ENCODE measurements at places on chromosomes 6 and 20.

- no peak for DNase-seq
These were observed 281.5 kb downstream of the TSHZ2 start for GRCh38 chr20:53253668-53254067.

- no peak for DNase-seq
These were observed 184.8 kb upstream of the ECI2 start for GRCh38 chr6:4319981-4320683.

GRCh38 chr6:15504581-15505350 lies 158.1 kb downstream of the DTNBP1 start:
- no peak for DNase-seq

GRCh38 chr20:42945234-42945994 lies 244.3 kb downstream of the PTPRT start:
- DNase-seq = no peak

DNA sequence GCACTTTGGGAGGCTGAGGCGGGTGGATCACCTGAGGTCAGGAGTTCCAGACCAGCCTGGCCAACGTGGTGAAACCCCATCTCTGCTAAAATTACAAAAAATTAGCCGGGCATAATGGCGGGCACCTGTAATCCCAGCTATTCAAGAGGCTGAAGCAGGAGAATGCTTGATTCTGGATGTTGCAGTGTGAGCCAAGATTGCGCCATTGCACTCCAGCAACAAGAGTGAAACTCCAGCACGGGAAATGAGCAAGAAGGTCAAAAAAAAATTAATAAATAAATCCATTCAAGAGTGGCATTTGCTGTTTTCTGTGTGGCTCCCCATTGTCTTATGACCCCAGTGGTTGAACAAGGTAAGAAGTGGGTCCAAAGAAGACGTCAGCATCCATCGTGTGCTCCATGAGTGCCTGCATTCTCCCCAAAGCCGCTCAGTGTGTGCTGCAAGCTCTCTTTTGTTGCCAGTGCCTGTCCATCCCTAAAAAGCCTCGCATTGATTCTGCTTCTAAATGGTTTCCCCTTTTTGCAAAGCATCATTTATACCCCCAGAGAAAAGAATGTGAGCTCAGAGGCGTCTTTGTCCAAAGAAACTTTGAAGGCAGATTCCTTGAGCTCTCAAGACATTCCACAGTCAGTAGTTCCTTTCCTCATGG lies 38.8 kb upstream of the MAP3K4 start:
- DNase-seq = no peak

DNA sequence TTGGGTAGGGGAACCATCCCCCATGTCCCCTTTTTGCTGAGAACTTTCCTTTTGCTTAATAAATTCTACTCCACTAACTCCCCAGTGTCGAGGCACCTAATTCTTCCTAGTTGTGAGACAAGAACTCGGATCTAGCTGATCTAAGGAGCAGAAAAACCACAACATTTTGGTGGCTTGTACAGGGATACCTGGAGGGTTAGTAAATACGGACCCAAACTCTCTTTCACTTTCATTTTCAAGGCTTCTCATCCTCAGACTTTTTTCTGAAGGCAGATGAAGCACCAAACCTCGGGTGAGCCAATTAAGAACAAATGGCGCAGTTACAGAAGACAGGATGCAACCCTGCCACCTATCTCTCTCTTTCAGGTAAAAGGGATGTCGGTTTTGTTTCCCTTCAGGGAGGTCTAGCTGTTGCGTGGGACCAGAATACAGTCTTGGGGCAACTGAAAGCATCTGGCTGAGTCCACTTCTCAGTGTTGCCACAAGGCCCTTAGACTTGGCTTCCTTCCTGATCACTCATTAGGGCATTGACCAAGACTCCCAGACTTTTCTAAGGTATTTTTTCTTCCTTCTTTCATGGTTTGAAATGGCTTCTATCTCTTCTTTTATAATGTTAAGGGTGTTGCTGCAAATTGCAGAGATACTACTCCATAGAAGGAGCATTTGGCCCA lies 11.1 kb upstream of the HTR1B start:
- no peak for DNase-seq

- no peak for DNase-seq
These were observed 50.0 kb upstream of the PLCG1 start for GRCh38 chr20:41087325-41087685.

DNA sequence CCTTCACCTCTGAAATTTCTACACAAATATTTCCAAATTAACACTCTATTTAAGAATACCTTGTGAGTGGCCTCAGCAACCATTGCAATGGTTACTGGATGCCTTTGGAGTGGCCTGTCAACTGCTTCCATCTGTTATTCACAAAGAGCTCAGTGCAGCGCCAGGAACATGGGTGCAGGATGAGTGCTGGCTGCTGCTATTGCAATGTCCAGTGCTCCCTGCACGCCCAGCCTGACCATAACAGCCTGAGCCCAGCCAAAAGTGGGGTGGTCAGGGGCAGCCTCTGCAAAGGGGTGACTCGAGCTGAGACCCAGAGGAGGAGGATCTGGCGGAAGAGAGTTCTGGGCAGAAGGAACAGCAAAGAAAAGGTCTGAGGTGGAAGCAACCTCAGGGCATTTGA lies 18.4 kb downstream of the CASS4 start:
- no peak for DNase-seq

GRCh38 chr20:24734139-24734538 lies 214.9 kb upstream of the CST7 start:
- DNase-seq = no peak

DNA sequence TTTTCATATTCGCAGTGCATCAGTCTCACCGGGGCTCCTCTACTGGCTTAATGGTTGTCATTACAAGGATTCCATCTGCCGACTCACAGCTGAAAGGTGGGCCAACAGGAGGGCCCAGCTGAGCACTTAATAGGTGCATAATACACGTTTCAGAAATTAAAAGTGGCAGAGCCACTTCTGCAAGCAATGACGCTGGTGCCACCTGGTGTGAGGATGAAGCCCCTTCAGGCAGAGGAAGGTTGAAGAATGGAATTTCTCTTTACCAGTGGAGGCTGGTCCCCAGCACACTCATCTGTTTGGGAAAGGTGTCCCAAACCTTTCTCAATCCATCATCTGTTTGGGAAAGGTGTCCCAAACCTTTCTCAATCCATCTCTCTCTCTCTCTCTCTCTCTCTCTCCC lies 8.2 kb upstream of the STMND1 start:
- DNase-seq = no peak

GRCh38 chr6:134182528-134182927 lies 130.1 kb upstream of the SLC2A12 start:
- DNase-seq = no peak

- no peak for DNase-seq
These were observed 6.9 kb upstream of the SUMO4 start for GRCh38 chr6:149393002-149393679.

DNA sequence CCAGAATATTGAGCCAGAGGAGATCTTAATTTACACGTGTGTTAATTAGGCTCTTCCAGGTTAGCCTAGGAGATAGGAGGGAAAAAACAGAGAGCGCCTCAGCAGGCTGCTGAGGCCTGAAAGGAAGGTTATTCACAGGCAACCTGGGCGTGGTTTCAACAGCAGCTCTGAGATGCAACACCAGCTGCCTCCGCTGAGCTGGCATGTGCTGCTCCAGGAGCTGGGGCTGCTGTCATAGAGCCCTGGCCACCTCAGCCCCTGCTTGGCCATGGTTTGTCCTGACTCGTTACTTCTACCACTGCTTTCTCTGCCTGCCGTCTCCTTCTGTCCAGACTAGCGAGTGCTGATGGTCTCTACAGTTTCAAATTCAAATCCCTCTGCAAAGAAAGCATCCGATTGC lies 32.4 kb upstream of the RPP40 start:
- DNase-seq = no peak

DNA sequence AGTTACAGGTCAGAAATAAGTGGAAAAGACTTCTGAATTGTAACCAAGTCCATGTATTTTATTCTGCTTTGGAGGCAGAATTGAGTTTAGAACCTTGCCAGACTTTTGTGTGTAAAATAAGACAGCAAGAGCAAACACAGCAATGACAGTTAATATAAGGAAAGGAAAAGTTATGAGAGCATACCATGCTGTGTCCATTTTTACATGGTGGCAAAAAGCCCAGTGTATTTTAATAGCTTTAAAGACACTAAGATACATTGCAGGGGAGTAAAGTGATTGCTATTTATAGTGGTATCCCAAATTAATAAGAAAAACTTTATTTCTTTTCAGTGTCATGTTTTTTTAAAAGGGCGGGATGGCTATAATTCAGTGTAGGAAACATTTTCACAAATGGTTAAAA lies 45.2 kb downstream of the CDC5L start:
- no peak for DNase-seq

- DNase-seq = no peak
These were observed 118.4 kb downstream of the ANKRD60 start for GRCh38 chr20:58109918-58110635.

- no peak for DNase-seq
These were observed 74.8 kb upstream of the SLC24A3 start for GRCh38 chr20:19137641-19138040.

GRCh38 chr20:62050166-62051120 lies 15.2 kb downstream of the TAF4 start:
- no peak for DNase-seq

- no peak for DNase-seq
These were observed 119.6 kb upstream of the MTHFD1L start for GRCh38 chr6:150745896-150746295.

- no peak for DNase-seq
These were observed 16.3 kb downstream of the RRBP1 start for GRCh38 chr20:17665756-17666155.
